Osteoblast (primary cell): ENCODE measurements at places on chromosomes 6 and 20. TPM values are rescaled to one million over a fixed set of nuclear protein-coding genes. Genes with fewer than 3 reads are reported as not detected.
A peak's percentile ranks its signal among the peaks of the same experiment; 100 is the strongest.

C20orf144 gene
- under 0.01 TPM in 2 replicates for total RNA-seq

BNIP5 gene
- not detected in 2 replicates for total RNA-seq

SLC22A16 gene
- 0.36 TPM in 1 of 2 replicates, not detected in the other for total RNA-seq

ENPP3 gene
- under 0.01 TPM in 1 of 2 replicates, not detected in the other for total RNA-seq

C2 gene
- 12.7 and 18.0 TPM in 2 replicates for total RNA-seq

HLA-DPA1 gene
- 5.4 and 30.4 TPM in 2 replicates for total RNA-seq

HLA-B gene
- 455 and 510 TPM in 2 replicates for total RNA-seq

GRCh38 chr20:48583801-48584200 lies 244.0 kb downstream of the PREX1 start:
- H3K27me3 ChIP-seq: peaks cover 9% of the 10 kb centered on the region
- no peaks in the 10 kb centered on the region for H3K4me1 ChIP-seq
- H3K4me3 ChIP-seq: no peak overlapping the region
- DNase-seq: no peak

GRCh38 chr6:76214546-76214945 lies 142.1 kb upstream of the IMPG1 start:
- H3K4me1 ChIP-seq: no peaks in the 10 kb centered on the region
- DNase-seq: no peak
- H3K36me3 ChIP-seq: no peaks in the 10 kb centered on the region
- no peak overlapping the region for H3K27ac ChIP-seq
- no peak overlapping the region for H3K4me3 ChIP-seq
- no peaks in the 10 kb centered on the region for H3K27me3 ChIP-seq

DNA sequence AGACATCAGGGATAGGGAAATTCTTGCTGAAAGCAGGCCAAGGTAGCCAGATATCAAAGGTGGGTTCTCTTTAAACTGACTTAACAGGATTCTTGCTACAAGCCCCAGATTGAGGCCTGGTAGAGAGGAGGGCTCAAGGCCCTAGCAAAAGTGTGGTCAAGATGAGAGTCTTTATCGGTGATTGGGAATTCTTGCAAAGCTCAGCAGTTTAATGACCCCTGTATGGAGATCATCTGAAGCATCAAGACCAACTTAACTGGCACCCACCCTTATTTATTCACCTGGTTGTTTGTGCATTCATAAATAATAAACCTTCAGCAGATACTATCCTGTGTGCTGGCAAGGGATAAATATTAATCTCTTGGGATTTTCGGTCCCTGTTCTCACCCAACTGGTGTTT lies 6.3 kb downstream of the FAM120B start:
- no peak overlapping the region for H3K4me3 ChIP-seq
- no peak overlapping the region for H3K27ac ChIP-seq
- no peak for DNase-seq
- H3K27me3 ChIP-seq: no peaks in the 10 kb centered on the region
- peaks cover 8% of the 10 kb centered on the region for H3K36me3 ChIP-seq

DNA sequence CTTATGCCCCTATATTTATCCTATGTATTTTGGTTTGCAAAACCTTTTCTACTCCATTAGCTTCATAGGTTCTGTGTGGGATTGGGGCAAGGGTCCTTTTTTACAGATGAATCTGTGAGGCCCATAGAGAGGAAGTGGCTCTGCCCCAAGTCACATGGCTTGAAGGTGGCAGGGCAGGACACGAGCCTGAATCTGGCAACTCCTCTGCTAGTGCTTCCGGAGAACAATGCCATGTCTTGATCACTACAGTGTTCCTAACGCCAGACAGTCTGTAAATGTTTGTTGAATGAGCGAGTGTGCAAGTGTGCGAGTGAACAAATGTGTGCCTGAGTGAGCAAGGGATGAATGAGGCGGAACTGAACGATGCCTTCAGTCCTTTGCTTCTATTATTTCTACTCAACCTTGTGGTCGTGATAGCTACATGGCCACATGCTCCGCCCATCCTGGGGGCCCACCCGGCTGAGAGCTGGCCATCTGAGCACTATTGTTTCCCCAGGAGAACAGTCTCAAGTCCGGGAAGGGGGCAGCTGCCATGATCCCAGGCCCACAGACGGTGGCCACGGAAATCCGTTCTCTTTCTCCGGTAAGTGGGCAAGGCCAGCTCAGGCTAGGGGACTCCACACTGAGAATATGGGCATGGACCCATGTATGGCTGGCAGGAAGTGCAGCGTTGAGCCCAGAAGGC lies 17.8 kb upstream of the AAR2 start:
- H3K27me3 ChIP-seq: no peaks in the 10 kb centered on the region
- H3K4me1 ChIP-seq: no peaks in the 10 kb centered on the region
- no peak overlapping the region for H3K27ac ChIP-seq
- H3K36me3 ChIP-seq: no peaks in the 10 kb centered on the region

DNA sequence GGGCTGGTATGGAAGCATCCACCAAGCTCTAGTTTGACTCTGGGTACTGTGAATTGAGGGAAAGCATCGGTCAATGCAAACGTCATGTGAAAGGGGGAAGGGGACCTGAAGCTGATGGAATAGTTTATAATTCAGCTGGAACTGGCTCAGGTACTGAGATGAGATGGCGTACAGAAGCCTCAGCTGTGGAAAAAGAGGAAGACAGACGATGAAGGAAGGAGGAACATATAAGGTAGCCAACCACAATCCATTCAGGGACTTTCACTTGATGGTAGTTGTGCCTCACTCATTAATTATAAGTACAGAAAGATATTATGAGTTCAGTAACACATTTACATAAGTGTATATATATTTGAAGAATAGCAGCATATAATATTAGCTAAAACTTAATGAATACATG lies 2.7 kb downstream of the CALHM5 start:
- no peak overlapping the region for H3K27ac ChIP-seq
- no peak for DNase-seq
- peaks cover 12% of the 10 kb centered on the region for H3K36me3 ChIP-seq
- peak overlapping the region; percentile 79 for H3K4me3 ChIP-seq

DNA sequence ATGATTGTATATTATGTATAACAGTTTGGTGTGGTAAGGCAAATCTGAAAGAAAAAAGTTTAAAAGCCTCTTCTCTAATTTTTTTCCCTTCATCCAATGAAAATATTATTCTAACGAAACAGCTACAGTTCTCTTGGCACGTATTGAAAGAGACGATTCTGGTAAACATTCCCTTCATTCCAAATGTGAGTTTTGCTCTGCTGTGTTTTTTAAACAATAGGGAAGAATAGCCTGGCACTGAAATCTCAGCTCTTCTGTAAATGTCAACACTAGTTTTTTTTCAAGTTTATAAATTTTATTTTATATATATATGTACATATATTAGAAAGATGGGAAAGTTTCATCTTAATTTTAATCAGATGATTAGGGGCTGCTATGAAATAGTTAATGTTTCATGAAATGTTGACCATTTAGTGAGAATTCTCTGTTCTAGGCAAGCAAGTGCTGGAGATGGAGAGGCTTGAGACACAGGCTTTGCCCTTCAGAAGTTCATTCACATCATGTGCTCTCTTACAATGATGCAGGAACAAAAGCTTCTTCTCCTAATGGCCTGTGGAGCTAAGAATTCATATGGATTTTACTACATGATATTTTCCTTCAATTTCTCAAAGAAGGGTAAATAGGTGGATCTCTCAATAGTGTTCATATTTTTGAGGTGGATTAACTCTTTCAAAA lies 4.1 kb downstream of the PAQR8 start:
- no peaks in the 10 kb centered on the region for H3K36me3 ChIP-seq
- H3K27ac ChIP-seq: no peak overlapping the region
- H3K4me1 ChIP-seq: peaks cover 8% of the 10 kb centered on the region

DNA sequence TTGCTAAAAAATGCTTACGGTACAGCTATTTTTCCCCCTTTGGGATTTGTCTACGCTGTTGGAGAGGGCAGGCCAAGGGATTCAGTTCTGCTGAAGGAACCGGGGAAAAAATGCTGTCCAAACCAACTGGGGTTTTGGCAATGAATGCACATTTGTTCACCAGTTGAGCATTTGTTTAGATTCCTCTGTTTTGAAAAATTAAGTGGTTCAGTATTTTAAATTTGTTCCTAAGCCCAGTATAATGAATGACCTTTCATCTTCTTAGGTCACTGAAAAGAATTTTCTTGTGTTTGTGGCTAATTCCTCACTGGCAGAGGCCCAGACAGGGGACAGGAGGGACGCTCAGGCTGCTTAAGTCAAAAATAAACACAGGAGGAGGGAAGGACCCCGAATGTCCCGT lies 10.8 kb upstream of the EYA2 start:
- peaks cover 6% of the 10 kb centered on the region for H3K27me3 ChIP-seq
- peak; percentile 21 for DNase-seq
- no peaks in the 10 kb centered on the region for H3K36me3 ChIP-seq
- H3K4me1 ChIP-seq: no peaks in the 10 kb centered on the region
- H3K27ac ChIP-seq: no peak overlapping the region

DNA sequence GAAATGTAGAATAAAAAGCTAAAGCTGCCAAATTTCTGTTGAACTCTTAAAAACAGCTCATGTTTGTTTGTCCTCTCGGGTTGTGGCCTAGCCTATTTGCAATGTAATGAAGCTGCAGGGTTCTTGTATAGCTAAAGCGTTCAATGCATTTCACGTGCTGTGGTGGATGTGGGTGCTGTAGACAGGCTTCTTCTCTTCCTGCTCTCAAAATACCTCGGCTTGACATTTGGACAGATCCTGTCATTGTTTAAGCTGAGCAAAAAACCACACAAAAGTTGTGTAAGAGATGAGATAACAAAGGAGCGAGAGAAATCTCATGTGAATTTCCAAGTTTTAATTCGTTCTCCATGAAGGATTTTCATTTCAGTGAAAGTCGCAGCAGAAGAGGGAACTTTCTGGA lies 196.3 kb upstream of the UST start:
- peaks cover 10% of the 10 kb centered on the region for H3K4me1 ChIP-seq
- no peak for DNase-seq
- peaks cover 41% of the 10 kb centered on the region for H3K36me3 ChIP-seq
- no peak overlapping the region for H3K4me3 ChIP-seq
- H3K27ac ChIP-seq: no peak overlapping the region

- peak overlapping the region; percentile 75 for H3K27ac ChIP-seq
- peak; percentile 49 for DNase-seq
- H3K36me3 ChIP-seq: peaks cover 8% of the 10 kb centered on the region
- H3K4me1 ChIP-seq: peaks cover 18% of the 10 kb centered on the region
- no peaks in the 10 kb centered on the region for H3K27me3 ChIP-seq
Observed at GRCh38 chr6:53066874-53067706, 1.9 kb downstream of the FBXO9 start.

GRCh38 chr6:163329991-163330390 lies 84.5 kb upstream of the QKI start:
- peak; percentile 76 for DNase-seq
- H3K4me3 ChIP-seq: no peak overlapping the region
- H3K27me3 ChIP-seq: no peaks in the 10 kb centered on the region
- peaks cover 15% of the 10 kb centered on the region for H3K4me1 ChIP-seq
- no peak overlapping the region for H3K27ac ChIP-seq
- H3K36me3 ChIP-seq: no peaks in the 10 kb centered on the region

- peak; percentile 65 for DNase-seq
- peaks cover 6% of the 10 kb centered on the region for H3K27me3 ChIP-seq
- peaks cover 5% of the 10 kb centered on the region for H3K4me1 ChIP-seq
- H3K4me3 ChIP-seq: peak overlapping the region; percentile 77
Observed at GRCh38 chr6:24493945-24494820, 586 bp upstream of the ALDH5A1 start.

DNA sequence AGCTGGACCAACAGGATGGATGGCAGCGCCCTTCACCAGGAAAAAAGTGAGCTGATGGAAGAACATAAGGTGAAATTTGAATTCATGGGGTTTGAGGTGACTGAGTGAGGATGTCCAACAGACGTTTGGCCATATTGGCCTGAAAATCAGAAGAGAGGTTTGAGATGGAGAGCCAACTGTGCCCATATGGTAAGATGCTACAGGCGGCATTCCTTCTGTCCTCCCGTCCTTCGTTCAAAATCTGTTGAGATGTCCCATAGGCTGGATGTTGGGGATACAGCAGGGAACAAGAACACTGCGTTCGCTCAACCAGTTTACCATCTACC lies 468 bp upstream of the CMTR1 start:
- peaks cover 11% of the 10 kb centered on the region for H3K36me3 ChIP-seq
- H3K4me3 ChIP-seq: peak overlapping the region; percentile 89
- H3K4me1 ChIP-seq: peaks cover 13% of the 10 kb centered on the region
- H3K27ac ChIP-seq: peak overlapping the region; percentile 87
- no peak for DNase-seq

- no peak overlapping the region for H3K4me3 ChIP-seq
- DNase-seq: no peak
- H3K36me3 ChIP-seq: no peaks in the 10 kb centered on the region
- no peaks in the 10 kb centered on the region for H3K4me1 ChIP-seq
Observed at GRCh38 chr20:59363101-59363500, 62.7 kb downstream of the EDN3 start.

DNA sequence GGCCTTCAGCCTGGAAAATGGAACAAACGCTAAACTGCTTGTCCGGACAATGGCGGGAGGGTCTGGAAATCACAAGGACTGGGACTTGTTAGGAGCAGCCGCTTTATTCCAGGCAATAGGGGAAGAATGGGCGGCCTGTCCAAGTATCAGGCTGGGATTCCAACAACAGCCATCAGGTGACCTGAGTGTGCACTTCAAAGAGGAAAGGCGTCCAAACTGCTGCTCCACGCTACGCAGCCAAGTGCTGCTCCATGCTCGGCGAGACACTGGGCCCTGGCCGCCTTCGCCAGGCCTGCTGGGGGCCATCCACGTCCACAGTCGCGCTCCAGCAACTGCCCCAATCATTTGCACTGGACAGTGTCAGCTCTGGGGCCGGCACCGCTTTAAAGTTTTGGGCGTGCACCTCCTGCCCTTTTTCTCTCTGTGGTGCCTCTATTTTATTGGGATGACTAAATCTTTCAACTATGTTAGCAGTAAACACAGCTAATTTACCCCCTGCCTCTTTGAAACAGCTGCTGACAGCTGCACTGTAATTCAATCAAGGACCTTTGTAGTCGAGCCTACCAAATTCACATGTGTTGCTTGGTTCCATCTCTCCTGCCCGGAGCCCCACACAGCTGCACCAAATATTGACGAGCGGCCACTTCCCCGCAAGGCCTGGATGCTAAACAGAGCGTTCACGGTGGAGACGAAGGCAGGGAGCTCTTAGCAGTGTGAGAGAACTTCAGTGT lies 98.3 kb downstream of the BMP7 start:
- H3K4me1 ChIP-seq: no peaks in the 10 kb centered on the region
- no peak overlapping the region for H3K4me3 ChIP-seq
- no peak overlapping the region for H3K27ac ChIP-seq
- H3K36me3 ChIP-seq: no peaks in the 10 kb centered on the region
- no peak for DNase-seq
- H3K27me3 ChIP-seq: no peaks in the 10 kb centered on the region

- DNase-seq: no peak
- no peak overlapping the region for H3K4me3 ChIP-seq
- H3K27ac ChIP-seq: no peak overlapping the region
- H3K36me3 ChIP-seq: no peaks in the 10 kb centered on the region
- H3K27me3 ChIP-seq: no peaks in the 10 kb centered on the region
Observed at GRCh38 chr6:134873500-134874388, 76.2 kb downstream of the ALDH8A1 start.

GRCh38 chr20:36352843-36353553 lies 46.9 kb downstream of the DLGAP4 start:
- no peak overlapping the region for H3K27ac ChIP-seq
- no peak overlapping the region for H3K4me3 ChIP-seq
- H3K4me1 ChIP-seq: no peaks in the 10 kb centered on the region
- H3K36me3 ChIP-seq: no peaks in the 10 kb centered on the region

- H3K27me3 ChIP-seq: no peaks in the 10 kb centered on the region
- peak overlapping the region; percentile 87 for H3K4me3 ChIP-seq
- no peak overlapping the region for H3K27ac ChIP-seq
- peak; percentile 85 for DNase-seq
- H3K4me1 ChIP-seq: peaks cover 6% of the 10 kb centered on the region
- no peaks in the 10 kb centered on the region for H3K36me3 ChIP-seq
Observed at GRCh38 chr6:105402090-105402938, 568 bp downstream of the PREP start.

- no peaks in the 10 kb centered on the region for H3K36me3 ChIP-seq
- no peak overlapping the region for H3K27ac ChIP-seq
- peaks cover 6% of the 10 kb centered on the region for H3K4me1 ChIP-seq
Observed at GRCh38 chr6:46655803-46656202, 3.0 kb downstream of the SLC25A27 start.
